ENCODE measurements at places on chromosomes 3 and 15. TPM values are rescaled to one million over a fixed set of nuclear protein-coding genes. Genes with fewer than 3 reads are reported as not detected.
A peak's percentile ranks its signal among the peaks of the same experiment; 100 is the strongest.

GRCh38 chr3:61333192-61333961 is 82.1 kb upstream of the FHIT start:
- H3K36me3 ChIP-seq, result no peaks in the 10 kb centered on the region
- H3K4me1 ChIP-seq, result no peaks in the 10 kb centered on the region
- H3K27me3 ChIP-seq, result no peaks in the 10 kb centered on the region
- no peak for DNase-seq
- H3K27ac ChIP-seq, result no peak overlapping the region

DNA sequence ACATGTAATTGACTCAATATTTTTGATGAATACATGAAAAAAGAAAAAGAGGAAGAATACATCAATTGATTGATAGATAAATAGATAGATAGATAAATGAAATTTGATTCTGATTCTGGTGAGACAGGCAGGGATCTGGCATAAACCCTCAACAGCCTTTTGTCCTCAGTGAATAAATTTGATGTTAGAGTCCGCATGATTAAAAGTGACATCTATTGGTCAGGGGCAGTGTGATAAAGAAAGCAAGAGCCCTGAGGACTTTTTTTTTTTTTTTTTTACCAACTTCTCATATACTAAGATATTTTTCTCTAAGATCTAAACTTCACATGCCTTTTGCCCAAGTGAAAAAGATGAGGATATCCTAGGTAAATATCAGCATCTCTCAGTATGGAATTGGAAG is 216.4 kb downstream of the LRRC3B start:
- DNase-seq, result no peak
- no peaks in the 10 kb centered on the region for H3K27me3 ChIP-seq
- H3K4me1 ChIP-seq, result no peaks in the 10 kb centered on the region
- no peak overlapping the region for H3K27ac ChIP-seq

The MAGEL2 gene
- total RNA-seq, result 0.06 TPM

DNA sequence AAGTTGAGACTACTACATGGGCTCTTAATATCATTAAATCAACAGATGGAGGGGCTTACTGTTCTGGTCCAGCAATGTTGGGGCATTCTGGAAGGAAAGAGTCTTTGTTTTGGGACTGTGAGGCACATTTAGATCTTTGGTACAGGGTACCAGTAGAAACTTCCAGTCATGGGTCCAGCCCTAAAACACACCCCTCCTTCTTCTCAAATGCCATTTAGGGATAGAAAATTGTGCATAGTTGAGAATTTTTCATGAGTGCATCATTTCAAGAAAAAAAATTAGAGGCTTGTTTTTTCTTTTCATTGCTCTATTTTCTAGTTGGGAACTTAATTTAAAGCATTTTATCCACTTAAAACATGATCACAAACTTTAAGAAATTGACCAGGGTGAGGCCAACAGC is 4.1 kb upstream of the RTP1 start:
- H3K36me3 ChIP-seq, result no peaks in the 10 kb centered on the region
- H3K4me3 ChIP-seq, result no peak overlapping the region
- H3K4me1 ChIP-seq, result no peaks in the 10 kb centered on the region
- no peak overlapping the region for H3K27ac ChIP-seq

GRCh38 chr15:79337591-79337990 is 26.7 kb downstream of the TMED3 start:
- no peaks in the 10 kb centered on the region for H3K27me3 ChIP-seq
- no peak overlapping the region for H3K27ac ChIP-seq
- no peaks in the 10 kb centered on the region for H3K36me3 ChIP-seq
- H3K4me3 ChIP-seq, result no peak overlapping the region
- no peaks in the 10 kb centered on the region for H3K4me1 ChIP-seq

The SCAMP2 gene
- total RNA-seq, result 102 TPM

DNA sequence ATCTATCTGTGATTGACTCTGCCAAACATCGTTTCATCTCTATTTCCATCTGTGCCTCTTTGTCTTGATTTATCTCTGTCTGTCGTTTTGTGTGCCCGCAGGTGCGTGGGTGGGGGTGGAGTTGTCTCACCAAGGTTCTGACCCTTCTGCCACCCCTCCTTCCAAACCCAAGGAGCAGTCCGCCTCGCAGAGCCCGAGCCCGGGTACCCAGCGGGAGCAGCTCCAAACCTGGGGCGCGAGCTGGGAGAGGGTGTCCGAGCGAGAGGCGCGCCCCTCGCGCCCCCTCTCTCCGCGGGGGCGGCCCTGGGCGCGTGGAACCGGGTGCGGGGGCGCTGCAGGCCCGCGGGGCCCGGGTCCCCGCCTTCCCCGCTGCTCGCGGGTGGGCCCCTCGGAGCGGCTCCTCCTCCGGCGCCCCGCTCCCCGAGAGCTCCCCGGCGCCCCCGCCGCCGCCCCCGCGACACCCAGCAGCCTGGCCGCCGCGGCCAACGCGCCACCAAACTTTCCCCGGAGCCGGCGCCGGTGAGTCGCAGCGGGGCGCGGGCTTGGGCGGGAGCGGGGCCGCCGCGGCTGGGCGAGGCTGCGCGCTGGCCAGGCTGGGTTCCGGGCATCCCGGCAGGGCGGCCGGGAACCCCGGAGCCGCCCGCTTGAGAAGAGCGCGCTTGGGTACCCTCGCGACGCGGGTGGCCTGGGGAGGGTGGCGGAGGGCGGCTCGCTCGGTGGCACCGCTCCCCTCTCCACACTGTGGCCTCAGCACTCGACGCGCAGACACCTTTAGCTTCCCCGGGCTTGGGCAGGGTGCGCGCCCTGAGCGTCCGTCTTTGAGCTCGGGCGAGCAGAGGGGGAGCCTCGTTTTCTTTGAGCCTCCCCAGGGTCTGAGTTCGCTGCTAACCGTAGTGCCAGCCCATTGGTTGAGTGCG is at the start of gene HRH1:
HRH1 (plus strand) TSS at position 458 of the 917 bp plus-strand sequence. CDS start 104,545 bp downstream, outside the sequence.
- no peaks in the 10 kb centered on the region for H3K4me1 ChIP-seq
- H3K27ac ChIP-seq, result no peak within 1 kb of the TSS
- DNase-seq, result no peak
- H3K27me3 ChIP-seq, result peaks cover 2% of the 10 kb centered on the region
- peak within 1 kb of the TSS; percentile 64 for H3K4me3 ChIP-seq

DNA sequence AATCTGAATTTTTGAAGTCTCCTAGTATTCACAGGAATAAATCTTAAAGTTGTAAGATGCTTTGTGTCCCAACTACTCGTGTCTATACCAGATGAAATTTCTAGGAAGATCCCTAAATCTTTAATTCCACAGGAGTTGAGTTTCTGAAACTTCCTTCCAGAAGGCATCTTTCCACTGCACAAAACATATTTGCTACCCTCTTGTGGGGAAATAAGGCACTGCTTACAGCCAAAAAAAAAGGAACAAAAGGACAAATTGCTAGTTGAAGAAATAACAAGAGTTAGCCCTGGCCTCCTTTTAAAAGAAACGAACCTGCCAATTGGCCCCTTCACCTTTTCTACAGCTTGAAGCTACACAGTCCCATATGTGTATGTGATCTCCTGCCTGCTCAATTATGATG is 54.0 kb downstream of the TAFA4 start:
- no peaks in the 10 kb centered on the region for H3K36me3 ChIP-seq
- H3K27ac ChIP-seq, result no peak overlapping the region
- no peaks in the 10 kb centered on the region for H3K4me1 ChIP-seq
- no peak for DNase-seq

DNA sequence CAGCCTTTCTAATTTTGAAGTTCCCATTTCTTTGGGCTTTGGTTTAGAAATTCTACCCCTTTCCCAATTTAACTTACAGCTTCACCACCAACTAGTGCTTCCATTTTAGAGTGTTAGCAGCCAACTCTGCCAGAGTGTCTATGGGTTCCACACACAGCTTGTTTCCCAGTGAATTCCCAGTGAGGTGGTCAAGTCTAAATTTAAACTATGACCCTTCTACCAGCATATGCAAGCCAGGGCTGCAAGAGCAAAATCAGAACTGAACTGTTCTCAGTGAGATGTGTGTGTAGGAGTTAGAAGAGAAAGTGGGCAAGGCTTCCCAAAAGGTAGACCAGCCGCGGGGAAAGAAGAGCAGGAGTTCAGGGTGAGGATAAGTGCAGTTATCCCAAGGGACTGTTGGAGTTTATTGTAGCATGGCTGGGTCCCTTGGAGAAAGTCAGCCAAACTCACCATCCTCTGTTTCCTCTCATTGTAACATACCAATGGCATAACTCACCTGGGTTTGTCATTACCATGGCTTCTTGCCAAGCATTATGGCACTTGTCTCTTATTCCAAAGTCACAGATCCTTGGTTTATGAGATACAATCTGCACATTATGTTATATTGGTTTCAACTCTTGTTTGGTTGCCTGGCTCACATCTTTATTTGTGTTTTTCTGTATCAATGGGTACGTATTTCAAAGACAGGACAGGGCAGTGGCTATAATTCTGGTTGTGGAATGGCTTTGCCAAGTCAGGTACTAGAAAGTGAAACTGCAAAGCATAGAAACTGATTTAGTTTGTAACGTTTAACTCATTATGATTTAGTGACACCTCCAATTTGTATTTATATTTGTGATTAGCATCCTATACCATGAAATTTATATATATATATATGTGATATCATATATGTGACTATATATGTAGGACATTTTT is 130.2 kb upstream of the UMPS start:
- H3K4me1 ChIP-seq, result no peaks in the 10 kb centered on the region
- no peak overlapping the region for H3K4me3 ChIP-seq
- H3K36me3 ChIP-seq, result no peaks in the 10 kb centered on the region
- no peak for DNase-seq
- no peak overlapping the region for H3K27ac ChIP-seq

The LSAMP gene
- total RNA-seq, result 3.5 TPM

- DNase-seq, result no peak
- no peaks in the 10 kb centered on the region for H3K36me3 ChIP-seq
- H3K4me1 ChIP-seq, result peaks cover 14% of the 10 kb centered on the region
- H3K27me3 ChIP-seq, result peaks cover 3% of the 10 kb centered on the region
- peak overlapping the region; percentile 78 for H3K4me3 ChIP-seq
- no peak overlapping the region for H3K27ac ChIP-seq
Measured at GRCh38 chr3:171458071-171458863, 1.9 kb downstream of the TNIK start.

DNA sequence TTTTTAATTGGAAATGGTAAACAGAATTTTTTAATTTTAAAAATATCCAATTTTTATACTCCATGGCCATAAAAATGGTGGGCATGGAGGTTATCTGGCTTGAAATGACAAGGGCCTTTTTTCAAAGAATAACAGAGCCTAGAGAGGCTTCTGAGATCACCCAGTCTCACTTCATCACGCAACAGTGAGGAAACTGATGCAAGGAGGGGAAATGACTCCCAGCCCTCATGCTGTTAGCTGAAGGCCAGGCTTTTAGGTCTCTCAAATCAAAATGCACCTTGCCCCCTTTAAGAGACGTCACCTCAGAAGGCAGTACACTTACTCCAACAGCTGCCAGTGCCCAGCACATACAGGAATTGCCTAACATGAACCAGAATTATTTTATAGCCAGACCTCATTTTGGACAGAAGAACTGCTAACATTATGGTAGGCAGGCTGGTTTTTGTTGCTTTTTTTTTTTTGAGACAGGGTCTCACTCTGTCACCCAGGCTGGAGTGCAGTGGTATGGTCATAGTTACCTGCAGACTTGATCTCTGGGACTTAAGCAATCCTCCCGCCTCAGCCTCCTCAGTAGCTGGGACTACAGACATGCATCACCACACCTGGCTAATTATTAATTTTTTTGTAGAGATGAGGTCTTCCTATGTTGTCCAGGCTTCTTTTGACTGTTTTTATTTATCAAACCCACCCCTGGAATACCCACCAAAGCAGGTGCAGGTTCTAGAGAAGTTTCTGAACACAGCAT is 9.1 kb downstream of the RAB43 start:
- no peak overlapping the region for H3K27ac ChIP-seq
- no peak for DNase-seq
- H3K4me1 ChIP-seq, result no peaks in the 10 kb centered on the region
- H3K27me3 ChIP-seq, result no peaks in the 10 kb centered on the region

DNA sequence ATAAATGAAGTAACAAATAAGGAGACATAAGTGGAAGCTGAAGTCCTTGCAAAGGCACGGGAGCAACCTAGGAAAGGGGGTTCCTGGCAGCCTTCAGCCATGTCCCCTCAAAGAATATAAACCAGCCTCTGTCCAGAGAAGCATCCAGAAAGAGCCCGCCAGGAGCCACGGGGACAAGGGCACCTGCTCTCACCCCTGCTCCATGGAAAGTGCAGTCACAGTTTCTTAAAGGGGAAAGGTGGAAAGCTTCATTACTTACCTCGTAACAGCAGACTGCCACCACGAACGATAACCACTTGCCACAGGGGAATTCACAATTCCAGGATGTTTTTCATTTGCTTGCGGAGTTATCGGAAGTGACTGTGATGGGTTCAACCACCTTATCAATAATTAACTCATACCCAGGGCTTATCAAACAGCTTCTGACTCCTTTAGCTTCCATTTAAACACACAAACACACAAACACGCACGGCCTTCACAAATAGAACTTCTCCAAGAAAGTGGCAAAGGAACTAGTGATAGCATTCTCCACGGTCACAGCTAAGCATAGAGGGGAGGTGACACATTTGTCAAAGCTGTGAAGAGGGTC is 134.2 kb upstream of the IGF1R start:
- H3K27ac ChIP-seq, result no peak overlapping the region
- H3K27me3 ChIP-seq, result no peaks in the 10 kb centered on the region
- no peak overlapping the region for H3K4me3 ChIP-seq
- H3K36me3 ChIP-seq, result no peaks in the 10 kb centered on the region
- no peaks in the 10 kb centered on the region for H3K4me1 ChIP-seq
- DNase-seq, result no peak

DNA sequence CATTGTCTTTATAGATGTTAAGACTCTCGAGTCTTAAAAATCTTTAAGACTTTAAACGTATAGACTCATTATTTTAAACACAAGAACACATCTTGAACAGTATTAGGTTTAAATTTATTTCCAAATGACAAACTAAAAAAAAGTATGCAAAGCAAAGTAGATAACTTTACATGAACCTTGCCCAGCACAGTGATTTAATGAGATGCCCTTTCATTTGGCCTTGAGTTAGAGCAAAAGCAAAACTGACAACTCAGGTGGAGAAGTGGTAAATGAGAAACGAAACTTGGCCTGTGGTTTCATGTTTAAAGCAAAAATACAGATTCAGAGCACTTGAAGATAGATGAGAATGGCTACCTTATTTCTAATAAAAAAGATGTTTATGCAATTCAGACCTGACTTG is 8.6 kb downstream of the GPR15 start:
- no peak overlapping the region for H3K4me3 ChIP-seq
- H3K27me3 ChIP-seq, result no peaks in the 10 kb centered on the region
- no peaks in the 10 kb centered on the region for H3K4me1 ChIP-seq
- no peak for DNase-seq

DNA sequence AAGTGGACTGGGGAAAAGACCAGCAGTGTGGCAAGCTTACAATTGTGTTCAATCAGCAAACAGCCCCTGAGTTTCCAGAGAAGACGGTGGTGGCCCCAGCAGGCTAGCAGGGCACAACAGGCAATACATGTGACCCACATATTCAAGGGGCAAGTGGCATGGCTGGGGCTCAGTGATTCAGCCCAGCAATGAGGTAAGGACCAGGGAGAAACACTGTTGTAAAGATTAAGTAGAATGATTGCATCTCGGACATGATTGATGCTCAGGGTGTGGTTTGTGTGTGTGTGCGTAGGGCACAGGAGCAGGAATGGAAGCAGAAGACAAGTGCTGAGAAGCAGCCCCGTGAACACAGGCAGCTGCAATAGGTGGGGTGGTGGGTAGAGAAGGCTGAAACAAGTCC is 37.9 kb downstream of the KLHL6 start:
- H3K4me1 ChIP-seq, result no peaks in the 10 kb centered on the region
- no peaks in the 10 kb centered on the region for H3K27me3 ChIP-seq
- H3K4me3 ChIP-seq, result no peak overlapping the region
- DNase-seq, result no peak
- H3K36me3 ChIP-seq, result no peaks in the 10 kb centered on the region

The FAM98B gene
- 17.2 TPM for total RNA-seq

Measured in kidney (tissue), 22 donors.